ENCODE measurements at places on chromosomes 5 and 9.
A peak's percentile ranks its signal among the peaks of the same experiment; 100 is the strongest.

DNA sequence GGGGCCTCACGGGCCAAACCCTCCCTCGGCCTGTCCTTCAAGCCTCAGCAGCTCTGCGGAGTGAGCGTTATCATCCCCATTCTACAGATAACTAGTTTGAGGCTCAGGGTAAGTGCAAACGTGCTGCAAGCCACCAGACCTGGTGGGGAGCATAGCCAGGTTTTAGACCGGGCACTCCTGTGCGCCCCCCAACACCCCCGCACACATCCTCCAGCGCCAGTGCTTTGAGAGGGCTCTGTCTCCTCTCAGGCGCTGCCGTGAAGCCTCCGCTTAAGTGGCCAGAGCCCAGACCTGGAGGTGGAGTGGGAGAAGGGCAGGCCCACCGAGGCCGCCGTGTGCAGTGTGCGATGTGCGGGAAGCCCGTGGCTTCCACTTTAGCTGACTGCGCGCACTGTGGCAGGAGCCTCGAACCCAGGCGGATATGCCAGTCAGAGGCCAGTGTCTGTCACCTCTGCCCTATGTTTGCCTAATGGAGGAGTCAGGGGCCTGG, 1.6 kb upstream of the MGAT1 start:
- no peak for DNase-seq

GRCh38 chr9:115495052-115495635, 377.2 kb upstream of the TNC start:
- no peak for DNase-seq

- no peak for DNase-seq
Measured at GRCh38 chr5:86679529-86679928, 61.8 kb downstream of the COX7C start.

- DNase-seq = no peak
Measured at GRCh38 chr5:55701462-55702103, 10.5 kb downstream of the SLC38A9 start.

DNA sequence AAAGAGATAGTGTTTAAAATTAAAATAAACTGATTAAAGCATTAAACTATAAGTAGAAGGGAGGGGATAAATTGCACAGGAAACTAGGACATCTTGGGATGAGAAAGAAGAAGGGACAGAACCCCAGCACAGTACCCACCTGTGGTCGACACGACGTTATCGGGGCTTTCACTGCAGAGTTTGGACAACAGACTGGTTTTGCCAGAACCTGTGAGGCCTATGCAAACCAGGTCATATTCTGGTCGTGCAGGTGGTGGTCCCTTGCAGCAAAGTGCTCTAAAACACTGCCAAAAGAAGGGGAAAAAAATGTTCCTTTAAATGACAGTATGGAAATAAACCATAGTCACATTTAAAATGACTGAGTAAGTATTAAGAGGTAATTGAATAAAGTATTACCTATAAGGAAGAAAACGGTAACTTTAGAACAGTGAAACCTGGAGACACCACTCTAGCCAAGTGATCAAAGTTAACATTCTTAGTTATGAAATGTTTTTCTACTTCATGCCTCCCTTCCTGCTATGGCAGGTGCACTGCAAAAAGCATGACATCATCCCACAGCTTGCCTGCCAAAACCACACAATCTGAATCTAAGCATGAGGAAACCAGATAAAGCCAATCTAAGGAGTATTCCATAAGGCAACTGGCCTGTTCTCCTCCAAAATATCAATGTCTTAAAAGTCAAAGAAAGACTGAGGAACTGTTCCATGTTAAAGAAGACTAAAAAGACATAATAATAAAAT, 138.6 kb downstream of the ARL15 start:
- peak; percentile 41 for DNase-seq

- no peak for DNase-seq
Measured at GRCh38 chr5:110625376-110625999, 101.0 kb downstream of the TMEM232 start.

Measured in pancreas (tissue), 10 donors.